ENCODE measurements at places on chromosomes 5 and 9.
A peak's percentile ranks its signal among the peaks of the same experiment; 100 is the strongest.

GRCh38 chr5:17187011-17187785 lies 30.2 kb upstream of the BASP1 start:
- peak; percentile 75 for DNase-seq

DNA sequence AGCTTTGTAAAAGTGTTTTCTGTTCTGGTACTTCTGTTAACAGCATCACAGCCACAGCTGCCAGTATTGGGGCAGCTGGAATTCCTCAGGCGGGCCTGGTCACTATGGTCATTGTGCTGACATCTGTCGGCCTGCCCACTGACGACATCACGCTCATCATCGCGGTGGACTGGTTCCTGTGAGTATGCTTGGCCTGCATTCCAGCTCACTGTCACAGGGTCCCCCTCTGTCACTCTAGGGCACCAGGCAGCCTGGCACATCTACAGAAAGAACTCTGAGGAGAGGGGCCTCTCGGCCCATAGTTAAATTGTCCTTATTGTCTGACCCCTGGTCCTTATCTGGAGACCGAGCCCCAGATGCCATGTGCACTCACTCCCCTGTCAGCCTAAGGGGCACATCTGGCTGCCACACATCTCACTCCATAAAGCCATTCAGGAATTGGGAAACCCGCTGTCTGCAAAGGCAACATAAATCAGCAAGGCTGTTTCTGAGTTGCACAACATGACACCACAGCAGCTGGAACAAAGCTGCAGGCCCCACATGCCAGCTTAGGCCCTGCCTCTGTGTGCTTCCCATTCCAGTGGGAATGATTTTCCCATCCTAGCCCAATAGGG lies 77.5 kb downstream of the SLC1A3 start:
- DNase-seq, result no peak

GRCh38 chr5:19256036-19256435 lies 732.0 kb downstream of the CDH18 start:
- no peak for DNase-seq

DNA sequence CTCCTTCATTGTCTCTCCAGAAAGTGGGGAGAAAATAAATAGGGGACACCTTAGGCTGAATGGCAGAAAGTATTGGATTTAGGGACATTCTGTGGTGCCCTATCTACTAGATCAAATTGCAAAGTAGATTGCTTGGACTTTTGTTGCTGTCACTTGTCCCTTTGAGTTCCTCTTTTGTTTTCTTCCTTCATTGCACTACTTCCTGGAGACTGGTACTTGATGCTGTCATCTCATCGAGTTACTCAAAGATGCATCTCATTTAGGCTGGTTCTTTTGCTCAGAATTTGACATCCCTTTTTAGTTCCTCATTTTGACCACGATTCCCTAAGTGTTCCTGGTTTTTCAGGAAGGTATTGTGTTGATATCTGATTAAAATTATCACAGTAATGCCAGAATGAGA lies 137.6 kb downstream of the ADGRV1 start:
- no peak for DNase-seq

GRCh38 chr9:131759017-131759647 lies 19.3 kb upstream of the RAPGEF1 start:
- no peak for DNase-seq

DNA sequence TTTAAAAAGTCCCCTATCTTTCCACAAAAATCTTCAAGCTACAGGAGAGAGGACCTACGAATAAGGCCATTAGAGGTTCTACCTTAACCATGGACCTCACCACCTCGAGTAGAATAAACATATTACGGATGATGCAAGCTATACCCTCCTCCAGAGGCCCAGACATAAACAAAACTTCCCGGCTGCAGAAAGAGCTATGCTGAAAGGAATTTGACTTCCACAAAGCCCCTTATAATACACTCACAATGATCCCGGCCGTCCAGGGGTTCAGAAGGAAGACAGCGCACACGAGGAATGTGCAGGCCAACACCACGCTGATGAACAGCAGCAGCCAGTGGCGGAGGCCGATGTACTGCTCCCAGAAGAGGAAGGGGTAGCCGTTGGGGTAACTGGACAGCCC lies 59.0 kb downstream of the PTCH1 start:
- DNase-seq, result no peak

GRCh38 chr5:132475497-132475882 lies 15.1 kb downstream of the IRF1 start:
- no peak for DNase-seq

DNA sequence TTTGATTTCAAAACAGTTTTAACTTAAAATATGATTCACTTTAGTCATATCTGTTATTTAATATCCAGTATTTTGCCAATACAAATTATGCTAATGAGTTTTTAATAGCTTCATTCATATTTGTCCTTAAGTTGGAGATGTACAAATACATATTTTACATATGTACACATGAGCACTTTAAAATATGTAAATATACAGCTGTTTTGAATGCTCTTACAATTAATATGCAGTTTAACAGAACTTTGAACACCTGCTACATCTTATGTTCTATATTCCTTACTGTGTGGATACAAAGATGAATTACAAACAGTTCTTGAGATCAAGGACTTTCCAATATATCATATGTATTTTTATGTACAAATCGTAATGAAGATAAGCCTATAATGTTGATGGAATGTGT lies 74.0 kb downstream of the CHSY3 start:
- no peak for DNase-seq

GRCh38 chr5:120657104-120657503 lies 193.0 kb downstream of the PRR16 start:
- DNase-seq, result no peak

DNA sequence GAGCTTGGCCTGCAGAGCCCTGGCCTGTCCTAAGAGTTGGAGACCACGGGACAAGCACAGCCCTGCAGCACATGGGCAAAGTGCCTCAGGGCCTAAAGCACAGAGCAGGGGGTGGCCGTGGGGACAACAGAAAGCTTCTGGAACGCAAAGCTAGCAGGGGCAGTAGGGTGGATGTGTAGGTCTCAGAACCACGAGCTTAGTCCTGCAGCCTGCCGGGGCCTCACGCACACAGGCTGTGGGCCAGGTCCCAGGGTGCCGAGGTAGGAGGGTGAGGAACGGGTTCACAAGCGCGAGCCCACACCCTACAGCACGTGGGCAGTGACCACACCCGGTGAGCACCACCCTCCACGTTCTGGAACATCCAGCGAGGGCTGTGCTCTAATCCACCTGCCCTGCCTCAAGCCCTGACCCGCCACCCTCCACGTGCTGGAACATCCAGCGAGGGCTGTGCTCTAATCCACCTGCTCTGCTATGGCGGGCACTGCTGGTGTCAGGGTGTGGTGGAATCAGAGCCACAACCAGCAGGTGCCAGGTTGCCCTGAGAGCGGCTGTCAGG lies 9.3 kb downstream of the CLPTM1L start:
- no peak for DNase-seq

GRCh38 chr5:171462136-171462927 lies 42.9 kb downstream of the FGF18 start:
- no peak for DNase-seq

- DNase-seq, result no peak
Measured at GRCh38 chr9:4668604-4669003, 2.3 kb upstream of the SPATA6L start.

DNA sequence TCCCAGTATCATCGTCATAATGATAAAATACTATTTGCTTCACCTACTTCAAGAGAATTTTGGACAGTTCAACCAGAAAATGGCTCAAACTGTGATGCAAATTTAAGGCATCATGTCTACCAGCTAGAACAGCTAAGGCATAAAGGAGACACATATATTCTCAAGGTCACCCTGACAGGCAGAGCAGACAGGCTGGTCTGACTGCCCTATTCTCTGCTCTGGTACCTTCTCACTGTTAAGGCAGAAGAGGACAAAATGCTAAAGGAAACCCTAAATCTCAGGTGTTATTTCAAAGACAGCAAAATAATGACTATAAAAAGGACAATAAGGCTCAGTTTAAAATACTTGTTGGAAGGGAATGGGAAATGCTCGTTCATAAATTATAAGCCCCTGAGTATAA lies 87.2 kb downstream of the MRPS27 start:
- no peak for DNase-seq

DNA sequence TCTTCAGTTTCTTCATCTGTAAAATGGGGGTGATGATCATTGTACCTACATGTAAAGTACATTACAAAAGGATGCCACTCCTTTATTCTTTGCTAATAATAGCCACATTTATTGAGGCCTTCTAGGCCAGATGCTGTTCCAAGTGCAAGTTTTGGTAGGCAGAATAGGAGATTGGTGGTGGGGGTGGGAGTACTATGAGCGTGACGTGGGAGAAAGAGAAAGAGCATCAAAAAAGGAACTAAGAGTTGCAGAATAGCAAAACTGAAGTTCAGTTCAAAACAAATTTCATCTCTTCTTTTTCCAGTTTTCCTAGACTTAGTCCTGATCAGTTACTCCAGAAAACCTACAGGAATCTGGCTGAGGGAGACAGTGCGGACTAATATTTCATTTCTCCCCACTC lies 174.1 kb downstream of the SNX18 start:
- no peak for DNase-seq

- no peak for DNase-seq
Measured at GRCh38 chr5:174796711-174797192, 72.4 kb downstream of the MSX2 start.

- DNase-seq, result no peak
Measured at GRCh38 chr5:153888781-153889180, 149.9 kb downstream of the FAM114A2 start.

DNA sequence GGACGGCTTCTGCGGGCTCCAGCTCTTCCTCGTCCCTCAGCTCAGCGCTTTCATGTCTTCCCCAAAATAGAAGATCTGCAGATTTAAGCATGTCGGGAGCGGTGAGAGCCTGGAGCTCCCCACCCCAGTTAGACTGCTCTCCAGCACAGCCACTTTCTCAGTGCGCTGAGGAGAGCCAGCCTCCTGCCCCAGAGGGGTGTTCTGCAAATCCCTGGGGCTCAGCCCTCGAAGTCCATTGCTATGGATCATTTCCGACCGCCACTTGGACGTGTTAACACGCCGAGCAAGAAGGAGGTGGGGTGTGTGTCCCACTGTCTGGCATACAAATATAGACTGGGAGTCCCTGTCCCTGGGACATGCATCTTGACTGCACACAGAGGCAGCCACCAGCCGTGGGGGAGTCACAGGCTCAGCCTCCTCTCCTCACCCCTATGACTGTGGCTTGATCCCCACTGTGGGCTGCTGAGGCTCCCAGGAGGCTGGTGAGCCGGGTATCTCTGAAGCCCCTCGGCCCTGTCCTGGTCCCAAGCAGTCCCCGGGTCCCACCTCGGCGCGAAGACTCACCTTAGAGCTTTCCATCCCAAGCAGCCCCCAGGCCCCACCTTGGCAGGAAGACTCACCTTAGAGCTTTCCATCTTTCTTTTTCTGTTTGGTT lies 30.0 kb upstream of the RNF130 start:
- no peak for DNase-seq

GRCh38 chr9:133945314-133945975 lies 46.7 kb downstream of the VAV2 start:
- no peak for DNase-seq

- DNase-seq, result no peak
Measured at GRCh38 chr5:72844218-72844603, 27.8 kb downstream of the TNPO1 start.

GRCh38 chr9:8489835-8490234 lies 690.3 kb upstream of the DMAC1 start:
- DNase-seq, result no peak

- DNase-seq, result no peak
Measured at GRCh38 chr9:116404228-116404627, 250.6 kb downstream of the PAPPA start.

GRCh38 chr5:78667461-78668103 lies 19.0 kb upstream of the LHFPL2 start:
- DNase-seq, result no peak

- no peak for DNase-seq
Measured at GRCh38 chr5:154242442-154242841, 51.9 kb downstream of the GALNT10 start.

GRCh38 chr9:86939321-86939720 lies 8.0 kb downstream of the GAS1 start:
- DNase-seq, result no peak

DNA sequence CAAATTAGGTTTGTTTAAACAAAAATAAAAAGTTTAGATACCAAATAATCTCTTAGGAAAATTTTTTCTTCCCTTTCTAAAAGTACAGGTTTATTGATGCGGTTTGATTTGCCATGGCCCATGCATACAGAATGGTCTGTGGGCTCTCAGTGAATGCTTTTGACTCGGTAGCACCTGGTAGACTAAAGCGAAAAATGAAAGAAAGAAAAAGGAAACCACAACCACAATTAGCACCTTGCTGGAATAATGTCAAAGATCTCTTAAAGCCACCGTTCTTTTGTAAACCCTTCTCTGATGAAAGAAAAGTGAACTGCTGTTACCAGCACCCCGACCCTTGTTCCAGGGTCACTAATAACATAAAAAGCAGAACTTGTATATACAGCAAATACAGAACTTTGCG lies 157.9 kb downstream of the NFIB start:
- DNase-seq, result no peak
